ENCODE measurements at places on chromosomes 7 and 10. TPM values are rescaled to one million over a fixed set of nuclear protein-coding genes. Genes with fewer than 3 reads are reported as not detected.
A peak's percentile ranks its signal among the peaks of the same experiment; 100 is the strongest.

- no peak for DNase-seq
Measured at GRCh38 chr7:41305001-41305400, 397.9 kb downstream of the INHBA start.

DNA sequence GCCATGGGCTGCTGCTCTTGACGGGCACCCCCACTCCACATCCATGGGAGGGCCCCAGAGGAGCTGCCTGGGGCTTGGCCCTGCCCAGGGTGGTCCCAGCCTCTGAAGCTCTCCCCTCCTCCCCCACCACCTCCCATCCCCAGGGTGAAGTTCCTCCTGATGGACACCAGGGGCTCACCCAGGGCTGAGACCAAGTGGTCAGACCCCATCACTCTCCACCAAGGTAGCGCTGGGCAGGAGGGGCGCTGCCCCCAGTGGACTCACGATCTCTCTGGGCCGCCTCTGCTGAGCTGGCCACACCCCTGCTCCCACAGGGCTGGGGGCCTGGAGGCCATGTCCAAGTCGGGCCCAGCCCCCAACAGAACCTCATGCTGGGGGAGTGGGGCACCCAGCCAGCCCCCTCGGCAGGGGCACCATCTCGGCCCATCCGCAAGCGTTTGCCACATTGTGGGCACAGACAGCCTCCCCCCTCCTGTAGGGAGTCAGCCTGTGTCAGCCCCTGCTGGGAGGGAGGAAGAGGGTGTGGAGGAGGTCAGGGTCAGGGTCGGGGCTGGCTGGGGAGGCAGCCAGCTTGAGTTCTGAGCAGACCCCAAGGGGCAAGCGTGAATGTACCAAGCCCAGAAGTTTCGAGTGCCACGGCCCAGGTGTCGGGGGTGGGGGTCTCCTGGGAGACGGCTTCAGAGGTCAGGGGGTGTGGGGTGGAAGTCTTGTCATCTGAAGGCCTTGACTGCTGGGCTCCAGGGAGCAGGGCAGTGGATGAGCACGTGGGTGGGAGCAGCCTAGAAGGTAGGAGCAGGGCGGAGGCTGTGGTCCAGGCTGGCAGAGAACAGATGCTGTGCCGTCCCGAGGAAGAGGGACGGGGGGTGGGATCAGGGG lies 2.8 kb downstream of the UPK3B start:
- DNase-seq, result no peak

- DNase-seq, result no peak
Measured at GRCh38 chr7:1637155-1637554, 32.9 kb upstream of the ELFN1 start.

GRCh38 chr10:73413108-73413527 lies 740 bp downstream of the ANXA7 start:
- DNase-seq, result peak; percentile 58

DNA sequence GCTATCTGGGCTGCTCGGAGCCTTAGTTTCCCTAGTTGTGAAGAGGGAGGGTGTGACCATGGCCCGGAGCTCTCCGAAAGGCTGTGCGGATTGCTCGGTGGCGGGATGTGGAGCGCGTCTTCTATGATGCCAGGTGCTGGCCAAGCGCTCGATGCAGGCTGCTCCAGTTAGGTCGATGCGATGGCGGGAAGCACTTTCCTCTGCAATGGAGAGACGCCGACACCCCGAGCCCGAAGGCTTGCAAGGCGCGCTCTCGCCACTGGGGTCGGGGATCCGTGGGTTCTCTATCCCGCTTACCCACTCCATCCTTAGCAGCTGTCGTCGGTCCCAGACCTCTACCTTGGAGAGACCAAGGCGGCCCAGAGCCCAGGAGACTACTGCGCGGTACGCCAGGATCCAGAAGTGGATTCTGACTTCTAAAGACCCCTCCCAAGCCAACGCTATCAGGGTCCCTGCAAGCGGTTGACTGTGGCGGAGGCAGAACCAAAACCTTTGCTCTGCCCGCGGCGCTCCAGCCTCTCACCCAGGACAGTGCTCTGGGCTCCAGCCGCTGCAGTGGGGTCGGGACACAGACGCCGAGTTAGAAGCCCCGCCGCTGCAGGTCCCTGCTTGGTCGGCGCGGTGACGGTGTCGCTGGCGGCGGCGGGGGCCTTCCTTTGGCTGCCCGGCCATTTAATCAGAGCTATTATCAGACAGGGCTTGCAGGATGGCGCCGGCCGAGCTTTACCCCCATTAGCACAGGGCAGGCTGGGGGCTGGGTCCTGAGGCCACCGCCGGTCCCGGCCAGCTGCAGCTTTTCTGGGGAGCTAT lies 7.8 kb upstream of the TBX20 start:
- no peak for DNase-seq

GRCh38 chr7:112757337-112757736 lies 32.9 kb downstream of the TMEM168 start:
- no peak for DNase-seq

- no peak for DNase-seq
Measured at GRCh38 chr10:125027871-125028869, 86.2 kb downstream of the ZRANB1 start.

DNA sequence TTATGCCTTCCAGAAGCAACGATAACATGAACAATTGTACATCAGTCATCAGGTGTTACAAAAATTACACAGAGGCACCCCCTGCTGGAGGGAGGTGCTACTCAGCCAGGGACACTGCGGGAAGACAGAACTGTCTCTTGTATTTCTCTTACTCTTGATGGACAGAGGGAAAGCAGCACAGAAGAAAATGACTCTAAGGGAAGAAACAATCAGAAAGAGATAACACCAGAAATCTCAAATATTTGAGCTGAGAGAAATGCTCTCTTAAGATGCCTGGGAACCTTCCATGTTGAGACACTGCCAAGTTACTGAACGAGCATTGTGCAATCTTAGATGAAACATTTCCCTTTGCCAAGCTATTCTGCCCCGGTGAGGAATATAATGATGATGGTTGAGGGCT lies 227.6 kb upstream of the NPSR1 start:
- DNase-seq, result no peak

DNA sequence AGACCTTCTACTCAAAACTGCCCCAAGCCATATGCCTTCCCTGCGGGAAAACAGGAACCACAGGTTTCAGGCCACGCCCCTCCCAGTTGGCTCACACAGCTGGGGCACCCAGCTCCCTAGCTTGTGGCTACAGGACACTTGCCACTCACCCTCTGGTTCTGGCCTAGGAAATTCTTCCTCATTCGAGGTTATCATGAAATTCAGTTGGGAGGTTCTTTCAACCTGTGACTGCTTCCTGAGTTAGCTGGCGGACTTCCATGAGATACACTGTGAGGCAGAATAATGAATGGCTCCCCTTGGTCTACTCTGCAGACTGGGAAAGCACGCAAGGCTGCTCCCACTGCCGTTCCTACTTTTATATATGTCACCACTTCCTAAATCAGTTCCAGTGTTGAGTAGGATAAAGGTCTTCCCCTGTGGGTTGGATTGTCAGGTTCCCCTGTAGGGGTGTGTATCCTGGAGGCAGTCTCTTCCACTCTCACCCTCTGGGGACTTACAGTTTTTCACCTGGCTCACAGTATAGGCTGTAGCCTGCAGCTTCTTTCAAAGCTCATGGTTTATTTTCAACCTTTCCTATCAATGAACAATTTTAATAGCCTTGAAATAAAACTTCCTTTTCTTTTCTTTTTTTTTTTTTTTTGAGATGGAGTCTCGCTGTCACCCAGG lies 37.0 kb downstream of the GPR22 start:
- DNase-seq, result no peak

DNA sequence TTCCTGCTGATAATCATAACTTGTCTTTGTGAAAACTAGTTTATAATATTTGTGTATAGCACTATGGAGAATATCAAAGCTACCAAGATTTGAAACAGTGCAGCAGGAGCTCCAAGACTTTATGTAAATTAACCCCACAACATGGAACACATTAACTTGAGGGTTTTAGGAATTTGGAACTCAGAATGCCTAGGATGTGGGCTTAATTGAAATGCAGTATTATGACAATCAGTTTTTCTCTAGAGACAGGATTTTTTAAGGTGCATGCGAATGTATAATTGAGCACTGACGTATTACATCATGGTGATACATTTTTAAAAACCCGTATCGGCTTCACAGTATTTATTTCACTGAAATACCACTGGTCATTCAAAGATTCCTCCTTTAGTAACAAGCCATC lies 313.1 kb upstream of the DGKB start:
- no peak for DNase-seq

DNA sequence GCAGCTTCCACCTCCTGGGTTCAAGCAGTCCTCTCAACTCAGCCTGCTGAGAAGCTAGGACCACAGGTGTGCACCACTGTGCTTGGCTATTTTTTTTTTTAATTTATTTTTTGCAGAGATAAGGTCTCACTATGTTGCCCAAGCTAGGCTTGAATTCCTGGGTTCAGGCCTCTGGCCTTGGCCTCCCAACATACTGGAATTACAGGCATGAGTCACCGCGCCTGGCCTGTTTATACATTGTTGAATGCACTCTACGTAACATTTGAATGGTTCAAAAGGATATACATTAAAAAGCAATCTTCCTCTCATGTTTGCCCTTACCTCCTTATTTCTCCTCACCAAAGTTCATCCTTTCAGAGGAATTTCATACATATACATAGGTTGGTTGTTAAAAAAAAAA lies 7.2 kb upstream of the SNX10 start:
- no peak for DNase-seq

GRCh38 chr10:126561921-126562680 lies 108.4 kb downstream of the C10orf90 start:
- DNase-seq, result no peak

- no peak for DNase-seq
Measured at GRCh38 chr7:105210721-105211205, 178.0 kb downstream of the SRPK2 start.

DNA sequence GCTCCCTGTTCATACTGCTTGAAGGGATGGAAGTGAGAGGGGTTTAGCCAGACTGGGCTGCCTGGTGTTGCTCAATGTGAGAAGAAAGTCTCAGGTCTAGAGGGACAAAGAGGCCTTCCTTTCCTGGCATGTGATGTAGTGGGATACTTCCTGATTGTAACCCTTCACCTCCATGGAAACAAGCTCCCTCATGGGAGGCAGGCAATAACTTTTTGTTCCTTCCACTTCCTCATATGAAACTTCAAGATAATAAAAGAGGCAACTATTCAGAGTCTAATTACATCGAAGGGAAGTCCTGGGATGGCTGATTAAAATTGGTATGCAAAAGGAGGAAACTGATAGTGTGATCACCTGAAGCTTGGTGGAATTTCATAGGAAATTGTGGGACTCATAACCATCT lies 84.1 kb upstream of the ETV1 start:
- no peak for DNase-seq

Gene GNG11
- total RNA-seq, result not detected

Gene STEAP4
- not detected for total RNA-seq

Gene CRYGN
- not detected for total RNA-seq

Gene SEMA3E
- not detected for total RNA-seq

Gene MYL10
- total RNA-seq, result not detected

Data from CD8-positive, alpha-beta T cell (primary cell).